ENCODE measurements at places on chromosomes 6 and 20.

GRCh38 chr6:165835410-165835851, 172.4 kb upstream of the PDE10A start:
- DNase-seq, result peak; percentile 48

DNA sequence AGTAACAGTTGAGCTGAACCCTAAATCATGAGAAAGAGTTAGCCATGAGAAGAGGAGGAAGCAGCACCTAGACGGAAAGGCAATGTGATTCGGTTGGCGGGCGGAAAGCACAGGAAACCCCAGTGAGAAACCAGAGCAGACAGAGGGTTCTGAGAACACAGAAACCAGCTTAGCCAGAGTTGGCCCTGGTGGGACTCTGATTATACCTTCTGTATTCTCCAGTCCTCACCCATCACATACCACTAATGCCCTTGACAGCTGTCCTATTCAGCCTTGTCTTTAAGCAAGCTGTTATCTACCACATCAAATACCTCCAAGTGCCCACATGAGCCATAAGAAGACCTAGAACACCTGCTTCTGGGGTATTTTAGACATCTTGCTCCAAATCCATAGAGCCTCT, 58.9 kb upstream of the LRRC1 start:
- DNase-seq, result no peak

GRCh38 chr20:13825465-13825864, 40.6 kb downstream of the NDUFAF5 start:
- no peak for DNase-seq

DNA sequence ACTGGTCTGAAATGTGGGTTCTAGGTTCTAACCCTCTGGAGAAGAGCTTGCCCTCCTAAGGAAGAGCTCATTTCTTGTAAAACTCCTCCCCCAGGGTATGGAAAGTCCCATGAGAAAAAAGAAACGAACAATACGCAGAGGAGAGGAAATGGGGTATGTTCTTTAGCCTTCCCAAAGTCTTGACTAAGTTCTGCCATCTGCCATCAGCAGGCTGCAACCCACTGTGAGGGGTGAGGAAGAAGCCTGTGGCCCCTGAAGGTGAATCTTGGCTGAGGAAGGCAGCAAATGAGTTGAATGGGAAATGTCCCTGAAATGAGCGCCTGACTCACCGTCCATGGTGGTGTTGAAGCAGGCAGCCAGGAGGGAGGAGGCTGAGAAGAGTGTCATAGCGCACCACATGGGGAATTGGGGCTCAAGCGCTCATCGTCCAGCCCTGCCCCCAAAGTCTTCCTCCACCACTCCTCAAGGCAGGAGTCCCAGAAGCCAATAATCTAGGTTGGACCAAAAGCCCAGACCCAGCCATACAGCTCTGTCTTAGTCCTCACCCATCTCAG, 10.4 kb upstream of the MATN4 start:
- no peak for DNase-seq

DNA sequence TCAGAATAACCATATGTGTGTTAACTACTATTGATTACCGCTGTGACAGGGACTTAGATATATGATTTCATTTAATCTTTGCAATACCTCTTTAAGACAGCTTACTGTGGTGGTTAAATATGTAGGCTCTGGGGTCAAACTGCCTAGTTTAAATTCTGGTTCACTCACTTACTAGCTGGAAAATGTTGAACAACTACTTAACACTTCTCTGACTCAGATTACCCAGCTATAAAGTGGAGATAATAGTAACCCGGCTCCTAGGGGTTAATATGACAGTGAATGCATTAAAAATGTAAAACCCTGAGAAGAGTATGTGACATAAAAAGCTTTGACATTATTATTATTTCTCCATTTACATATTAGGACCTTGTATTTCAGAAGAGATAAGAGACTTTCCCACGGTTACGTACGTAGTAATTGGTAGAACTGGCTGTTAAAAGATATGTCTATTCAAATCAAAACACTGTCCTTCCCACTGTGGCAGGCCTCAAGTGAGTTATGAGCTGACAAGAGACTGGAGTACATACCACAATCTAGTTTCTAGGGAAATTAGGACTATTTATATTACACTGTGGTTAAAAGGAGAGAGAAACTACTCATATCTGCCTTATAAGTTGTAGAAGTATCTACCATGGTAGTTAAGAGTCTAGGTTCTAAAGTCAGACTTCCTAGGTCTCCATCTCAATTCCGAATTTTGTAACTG, 4.4 kb upstream of the PLCB1 start:
- DNase-seq, result no peak

- DNase-seq, result no peak
Measured at GRCh38 chr6:140018588-140018987, 644.1 kb upstream of the CITED2 start.

DNA sequence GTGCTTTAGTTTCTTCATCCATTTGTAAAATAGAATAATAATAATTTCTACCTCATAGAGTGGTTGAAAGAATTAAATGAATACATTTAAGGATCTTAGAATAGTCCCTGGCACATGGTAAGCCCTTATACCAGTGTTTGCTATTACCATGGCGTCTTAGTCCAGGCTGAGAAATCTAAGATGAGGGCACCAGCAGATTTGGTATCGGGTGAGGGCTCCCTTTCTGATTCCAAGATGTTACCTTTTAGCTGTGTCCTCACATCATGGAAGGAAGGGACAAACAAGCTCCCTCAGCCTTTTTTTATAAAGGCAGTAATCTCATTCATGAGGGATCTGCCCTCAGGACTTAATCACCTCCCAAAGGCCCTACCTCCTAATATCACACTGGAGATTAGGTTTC, 123.9 kb upstream of the FOXO3 start:
- no peak for DNase-seq

- no peak for DNase-seq
Measured at GRCh38 chr6:99232056-99232455, 117.4 kb downstream of the FAXC start.

GRCh38 chr6:158825951-158826306, 6.8 kb upstream of the EZR start:
- no peak for DNase-seq

GRCh38 chr20:51650685-51651134, 108.2 kb upstream of the NFATC2 start:
- DNase-seq, result peak; percentile 34
